ENCODE measurements at places on chromosomes 2 and 18. TPM values are rescaled to one million over a fixed set of nuclear protein-coding genes. Genes with fewer than 3 reads are reported as not detected.

The CPO gene
- 0.51 TPM for total RNA-seq

The DYNAP gene
- total RNA-seq = not detected

The FKBP7 gene
- total RNA-seq = 23.6 TPM

The CENPA gene
- 1.2 TPM for total RNA-seq

- H3K4me3 ChIP-seq = no peak overlapping the region
- no peak overlapping the region for H3K27ac ChIP-seq
- no peaks in the 10 kb centered on the region for H3K27me3 ChIP-seq
- no peak for DNase-seq
- no peaks in the 10 kb centered on the region for H3K36me3 ChIP-seq
Measured at GRCh38 chr2:60422826-60423483, 130.5 kb downstream of the BCL11A start.

- H3K36me3 ChIP-seq = no peaks in the 10 kb centered on the region
- DNase-seq = no peak
- H3K4me3 ChIP-seq = no peak overlapping the region
- no peaks in the 10 kb centered on the region for H3K27me3 ChIP-seq
Measured at GRCh38 chr2:38039121-38039910, 36.6 kb downstream of the CYP1B1 start.

GRCh38 chr2:14621114-14621513 lies 11.4 kb upstream of the LRATD1 start:
- H3K27ac ChIP-seq = no peak overlapping the region
- no peak for DNase-seq
- H3K4me1 ChIP-seq = no peaks in the 10 kb centered on the region

DNA sequence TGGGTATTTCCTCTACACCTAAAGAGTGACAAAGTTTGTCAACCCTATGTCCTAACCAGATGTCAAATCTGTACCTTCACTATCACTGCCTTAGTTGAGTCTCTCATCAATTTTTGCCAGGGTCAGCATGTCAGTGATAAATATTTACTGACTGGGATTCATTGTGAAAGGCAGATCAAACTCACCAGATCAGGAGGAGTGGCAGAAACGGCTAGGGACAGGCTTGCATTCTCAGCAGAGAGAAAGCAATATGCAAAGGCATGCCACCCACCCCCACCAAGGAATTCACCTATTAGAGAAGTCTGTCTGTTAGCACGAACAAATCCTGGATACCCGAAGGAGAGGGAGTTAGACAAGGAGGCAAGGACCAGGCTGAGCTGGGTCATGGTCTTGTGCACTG lies 62.6 kb downstream of the PTPN2 start:
- H3K27me3 ChIP-seq = no peaks in the 10 kb centered on the region
- no peaks in the 10 kb centered on the region for H3K4me1 ChIP-seq
- no peak for DNase-seq
- H3K4me3 ChIP-seq = no peak overlapping the region

All from aorta (tissue), 5 donors.